Liver (tissue), 10 donors: ENCODE measurements at places on chromosomes 7 and 10.

DNA sequence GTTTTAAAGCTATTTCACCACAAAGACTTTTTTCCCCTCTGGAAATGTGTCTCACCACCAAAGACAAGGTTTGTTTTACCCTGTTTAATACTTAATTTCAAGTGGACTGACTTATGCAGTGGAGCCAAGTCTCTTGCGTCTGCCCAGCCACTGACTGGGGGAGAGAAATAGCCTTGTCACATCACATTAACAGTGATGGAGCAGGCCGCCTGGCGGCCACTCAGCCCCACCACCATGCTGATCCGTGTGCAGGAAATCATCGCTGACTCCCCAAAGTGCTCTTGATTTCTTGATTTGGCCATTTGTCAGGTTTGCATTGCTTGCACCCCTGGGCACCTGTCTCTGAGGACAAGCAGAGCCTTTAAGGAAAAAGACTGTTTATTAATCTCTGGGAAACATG, 334.1 kb downstream of the GLRX3 start:
- no peak overlapping the region for H3K4me3 ChIP-seq
- H3K36me3 ChIP-seq = no peaks in the 10 kb centered on the region
- no peak overlapping the region for H3K27ac ChIP-seq
- no peak for DNase-seq
- no peaks in the 10 kb centered on the region for H3K4me1 ChIP-seq
- H3K27me3 ChIP-seq = peaks cover 11% of the 10 kb centered on the region

GRCh38 chr7:42939457-42940240, 7.5 kb downstream of the MRPL32 start:
- DNase-seq = no peak
- no peaks in the 10 kb centered on the region for H3K27me3 ChIP-seq
- no peaks in the 10 kb centered on the region for H3K4me1 ChIP-seq
- no peak overlapping the region for H3K4me3 ChIP-seq

- no peak for DNase-seq
- no peaks in the 10 kb centered on the region for H3K36me3 ChIP-seq
- no peak overlapping the region for H3K4me3 ChIP-seq
Observed at GRCh38 chr10:92969151-92969550, 91.4 kb upstream of the CYP26C1 start.

DNA sequence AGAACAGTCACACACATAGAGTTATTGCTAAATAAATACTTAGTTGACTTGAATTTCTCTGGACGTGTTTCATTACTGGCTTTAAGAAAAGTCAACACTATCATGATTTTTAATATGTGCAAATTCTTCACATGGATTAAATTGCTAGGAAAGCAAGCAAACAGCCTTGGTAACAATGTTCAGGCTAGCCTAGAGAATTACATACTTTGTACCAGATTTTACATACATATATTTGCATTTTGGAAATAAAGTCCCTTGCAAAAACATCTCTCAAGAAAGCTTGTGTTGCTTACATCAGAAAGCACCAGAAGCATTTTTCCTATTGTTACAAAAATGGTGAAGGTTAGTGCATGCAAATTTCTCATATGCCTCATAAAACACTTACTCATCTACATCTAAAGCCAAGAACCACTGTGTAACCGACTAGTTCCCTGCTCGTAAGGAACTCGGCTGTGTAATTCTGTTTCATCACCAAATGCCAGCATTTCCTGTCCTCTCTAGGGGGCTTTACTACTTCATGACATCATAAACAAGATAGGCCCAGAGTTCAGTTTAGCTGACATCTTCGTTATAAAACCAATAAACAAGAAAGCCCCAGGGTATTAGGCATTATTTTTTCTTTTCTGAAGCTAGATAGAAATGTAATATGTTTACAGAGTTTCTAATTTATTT, 87.8 kb downstream of the CFAP58 start:
- H3K36me3 ChIP-seq = no peaks in the 10 kb centered on the region
- H3K4me3 ChIP-seq = no peak overlapping the region
- H3K27me3 ChIP-seq = no peaks in the 10 kb centered on the region
